CD14-positive monocyte (primary cell): ENCODE measurements at places on chromosomes 2 and 18.

DNA sequence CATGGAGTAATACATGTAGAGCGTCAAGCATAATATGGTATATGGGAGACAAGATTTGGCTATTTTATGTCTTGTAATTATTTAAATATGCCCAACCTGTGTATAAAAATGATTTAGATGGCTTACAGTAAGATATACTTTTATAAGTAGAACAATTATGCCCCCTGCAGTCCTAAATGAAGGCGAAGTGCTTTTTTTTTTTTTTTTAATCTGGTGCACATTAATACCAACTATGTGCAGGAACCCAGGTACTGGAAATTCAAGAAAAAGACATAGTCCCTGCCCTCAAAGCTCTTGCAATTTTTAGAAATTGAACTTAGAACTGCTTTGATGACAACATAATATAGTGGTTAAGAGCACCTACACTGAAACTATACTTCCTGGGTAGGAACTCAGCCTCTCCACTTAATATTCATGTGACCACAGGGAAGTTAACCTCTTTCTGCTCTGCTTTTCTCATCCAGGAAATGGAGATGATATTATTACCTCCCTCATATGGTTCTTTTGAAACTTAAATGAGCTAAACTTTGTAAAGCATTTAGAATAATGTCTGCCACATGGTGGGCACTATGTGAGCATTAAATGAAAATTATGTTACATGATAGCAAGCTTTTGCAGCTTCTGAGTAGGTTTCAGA is 38.1 kb downstream of the AFTPH start:
- DNase-seq, result peak; percentile 17

DNA sequence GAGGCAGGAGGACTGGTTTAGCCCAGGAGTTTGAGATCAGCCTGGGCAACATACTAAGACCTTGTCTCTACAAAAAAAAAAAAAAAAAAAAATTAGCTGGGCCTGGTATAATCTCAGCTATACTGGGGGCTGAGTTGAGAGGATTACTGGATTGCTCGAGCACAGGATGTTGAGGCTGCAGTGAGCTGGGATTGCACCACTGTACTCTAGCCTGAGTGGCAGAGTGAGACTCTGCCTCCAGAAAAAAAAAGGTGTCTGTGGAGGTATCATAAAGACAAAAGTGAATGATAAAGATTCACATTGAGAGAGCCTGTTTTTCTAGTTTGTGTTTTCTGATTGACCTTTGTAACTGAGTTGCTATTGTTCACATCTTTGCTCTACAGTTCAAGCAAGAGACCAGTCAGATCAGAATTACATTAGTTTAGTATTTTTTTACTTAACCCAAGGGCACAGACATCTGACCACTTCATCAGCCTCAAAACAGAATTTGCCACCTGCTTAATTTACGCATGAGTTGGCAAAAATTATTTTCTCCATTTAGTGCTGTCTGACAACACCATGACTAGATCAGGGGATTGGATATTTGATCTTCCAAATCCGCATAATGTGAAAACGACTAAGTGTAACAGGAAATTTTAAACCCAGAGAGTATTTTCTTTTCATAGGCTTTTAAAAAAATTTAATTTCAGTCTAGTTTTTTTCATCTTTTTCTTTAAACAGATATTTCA is 271.0 kb downstream of the TGIF1 start:
- DNase-seq, result no peak

GRCh38 chr2:104975371-104975770 is 62.5 kb upstream of the MRPS9 start:
- DNase-seq, result no peak

DNA sequence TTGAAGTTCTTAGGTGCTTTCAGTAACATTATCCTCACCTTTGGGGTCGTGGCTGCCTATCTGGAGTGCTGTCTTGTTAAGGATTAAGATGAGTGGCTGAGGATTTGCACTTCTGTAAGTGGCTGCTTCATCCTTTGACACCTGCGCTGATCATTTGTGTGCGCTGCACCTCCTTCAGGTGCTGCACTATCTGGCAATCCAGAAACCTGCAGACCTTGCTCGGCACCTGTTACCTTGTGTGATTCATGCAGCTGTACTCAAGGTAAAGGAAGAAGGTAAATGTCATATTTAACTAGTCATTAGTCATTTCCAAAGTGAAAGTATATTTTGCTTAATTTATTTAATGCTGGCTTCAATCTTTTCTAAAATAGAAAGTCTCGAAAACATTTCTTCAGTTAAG is 110.3 kb downstream of the RAB3GAP1 start:
- no peak for DNase-seq

DNA sequence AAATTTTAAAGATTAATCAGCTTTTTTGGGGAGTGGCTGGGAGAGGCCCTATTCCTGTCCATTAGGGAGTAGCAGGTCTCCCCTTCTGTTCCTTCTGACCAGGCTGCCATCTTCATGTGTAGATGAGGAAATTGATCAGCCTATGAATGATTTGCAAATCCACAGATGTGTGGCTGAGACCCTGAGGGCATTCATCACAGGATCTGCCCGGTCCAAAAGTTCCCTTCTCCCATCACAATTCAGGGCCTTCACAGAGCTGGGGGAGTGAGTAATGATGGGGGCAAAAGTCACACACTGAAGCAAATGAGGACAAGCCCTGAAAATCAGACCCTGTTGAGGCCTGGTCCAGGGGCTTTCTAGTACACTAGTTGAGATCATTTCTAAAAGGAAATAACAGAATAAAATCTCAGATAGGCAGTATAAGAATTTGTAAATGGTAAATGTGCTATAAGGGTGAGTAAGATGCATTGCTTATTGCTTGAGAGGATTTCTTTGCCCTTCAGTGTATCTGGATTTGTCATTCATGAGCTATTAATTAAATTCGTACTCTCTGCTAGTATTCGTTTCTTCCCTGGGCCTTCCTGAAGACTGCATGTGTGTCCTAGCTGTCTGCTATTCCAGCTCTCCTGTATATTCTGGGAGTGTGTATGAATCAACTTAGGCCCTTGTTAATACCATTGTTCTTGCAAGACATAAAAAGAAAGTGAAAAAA is 53.2 kb downstream of the SETBP1 start:
- DNase-seq, result no peak

- DNase-seq, result no peak
Observed at GRCh38 chr2:30965022-30965531, 157.8 kb upstream of the CAPN13 start.

- DNase-seq, result no peak
Observed at GRCh38 chr2:150878356-150878755, 383.3 kb downstream of the RBM43 start.

- DNase-seq, result no peak
Observed at GRCh38 chr2:65465124-65465523, 32.7 kb upstream of the SPRED2 start.

DNA sequence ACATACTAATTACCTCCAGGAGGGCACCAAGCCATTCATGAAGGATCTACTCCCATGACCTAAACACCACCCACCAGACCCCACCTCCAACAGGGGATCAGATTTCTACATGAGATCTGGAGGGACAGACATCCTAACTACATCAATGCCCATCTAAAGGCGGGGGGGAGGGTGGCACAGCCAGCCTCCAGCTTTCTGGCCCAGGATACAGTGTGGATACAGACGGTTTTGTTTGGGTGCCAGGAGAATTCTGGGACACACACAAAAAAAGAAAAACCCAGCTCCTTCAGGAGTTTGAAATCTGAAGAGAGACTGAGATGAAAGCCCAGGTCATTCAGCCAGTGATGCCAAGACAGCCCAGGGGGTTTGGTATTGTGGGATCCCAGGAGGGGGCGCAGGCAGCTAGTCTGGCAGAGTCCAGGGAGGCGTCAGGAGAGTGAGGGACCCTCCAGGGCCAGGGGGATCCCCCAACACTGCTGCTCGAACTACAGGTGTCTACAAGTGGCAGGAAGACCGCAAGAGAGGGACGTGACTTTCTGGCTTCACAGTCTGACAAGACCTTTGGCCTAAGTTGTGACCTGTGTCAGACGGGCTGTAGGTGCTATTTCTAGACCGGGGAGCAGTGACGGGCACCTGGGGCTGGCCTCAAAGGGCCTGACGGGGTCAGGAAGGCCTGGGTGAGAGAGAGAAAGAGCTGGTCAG is 62.1 kb downstream of the NDUFA10 start:
- DNase-seq, result no peak

DNA sequence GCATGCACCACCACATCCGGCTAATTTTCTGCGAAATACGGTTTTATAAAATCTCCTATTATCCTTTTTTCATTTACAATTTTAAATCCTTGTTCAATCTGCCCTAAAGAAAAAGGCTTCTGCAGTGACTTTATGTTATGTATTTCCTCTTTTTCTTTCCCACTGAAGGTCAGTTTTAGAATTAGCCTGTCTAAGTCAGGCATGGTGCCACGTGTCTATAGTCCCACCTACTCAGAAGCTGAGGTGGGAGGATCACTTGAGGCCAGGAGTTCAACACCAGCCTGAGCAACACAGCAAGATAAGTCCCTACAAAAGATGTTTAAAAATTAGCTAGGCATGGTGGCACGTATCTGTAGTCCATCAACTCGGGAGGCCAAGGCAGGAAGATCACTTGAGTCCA is 39.8 kb upstream of the TNFRSF11A start:
- DNase-seq, result no peak

- no peak for DNase-seq
Observed at GRCh38 chr2:197280015-197280702, 30.4 kb downstream of the ANKRD44 start.

- DNase-seq, result no peak
Observed at GRCh38 chr2:25168256-25169072, at the start of gene POMC. Gene POMC (minus strand): TSS chr2:25168580. CDS start chr2:25164772, 3,808 bp downstream.
